ENCODE measurements at places on chromosomes 16 and 17.

- no peak for DNase-seq
Observed at GRCh38 chr16:17676171-17676570, 205.4 kb upstream of the XYLT1 start.

GRCh38 chr16:81096715-81097208, 567 bp upstream of the GCSH start:
- no peak for DNase-seq

DNA sequence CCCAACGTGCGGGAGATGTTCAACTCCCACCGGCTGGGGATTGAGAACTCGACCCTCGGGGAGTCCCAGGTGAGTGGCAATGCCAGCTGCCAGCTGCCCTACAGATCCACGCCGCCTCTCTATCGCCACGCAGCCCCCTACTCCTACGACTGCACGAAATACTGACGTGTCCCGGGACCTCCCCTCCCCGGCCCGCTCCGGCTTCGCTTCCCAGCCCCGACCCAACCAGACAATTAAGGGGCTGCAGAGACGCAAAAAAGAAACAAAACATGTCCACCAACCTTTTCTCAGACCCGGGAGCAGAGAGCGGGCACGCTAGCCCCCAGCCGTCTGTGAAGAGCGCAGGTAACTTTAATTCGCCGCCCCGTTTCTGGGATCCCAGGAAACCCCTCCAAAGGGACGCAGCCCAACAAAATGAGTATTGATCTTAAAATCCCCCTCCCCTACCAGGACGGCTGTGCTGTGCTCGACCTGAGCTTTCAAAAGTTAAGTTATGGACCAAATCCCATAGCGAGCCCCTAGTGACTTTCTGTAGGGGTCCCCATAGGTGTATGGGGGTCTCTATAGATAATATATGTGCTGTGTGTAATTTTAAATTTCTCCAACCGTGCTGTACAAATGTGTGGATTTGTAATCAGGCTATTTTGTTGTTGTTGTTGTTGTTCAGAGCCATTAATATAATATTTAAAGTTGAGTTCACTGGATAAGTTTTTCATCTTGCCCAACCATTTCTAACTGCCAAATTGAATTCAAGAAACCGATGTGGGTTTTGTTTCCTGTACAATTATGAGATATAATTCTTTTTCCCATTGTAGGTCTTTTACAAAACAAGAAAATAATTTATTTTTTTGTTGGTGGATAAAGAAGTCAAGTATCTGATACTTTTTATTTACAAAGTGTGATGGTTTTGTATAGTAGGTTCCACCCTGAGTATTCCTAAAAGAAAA, 2.3 kb downstream of the FOXC2 start:
- DNase-seq: no peak

GRCh38 chr17:6098050-6098822, 28.1 kb downstream of the WSCD1 start:
- DNase-seq: no peak

- DNase-seq: no peak
Observed at GRCh38 chr17:82943339-82943738, 103.5 kb upstream of the ZNF750 start.

- no peak for DNase-seq
Observed at GRCh38 chr16:86517652-86518258, 7.4 kb downstream of the FOXF1 start.

DNA sequence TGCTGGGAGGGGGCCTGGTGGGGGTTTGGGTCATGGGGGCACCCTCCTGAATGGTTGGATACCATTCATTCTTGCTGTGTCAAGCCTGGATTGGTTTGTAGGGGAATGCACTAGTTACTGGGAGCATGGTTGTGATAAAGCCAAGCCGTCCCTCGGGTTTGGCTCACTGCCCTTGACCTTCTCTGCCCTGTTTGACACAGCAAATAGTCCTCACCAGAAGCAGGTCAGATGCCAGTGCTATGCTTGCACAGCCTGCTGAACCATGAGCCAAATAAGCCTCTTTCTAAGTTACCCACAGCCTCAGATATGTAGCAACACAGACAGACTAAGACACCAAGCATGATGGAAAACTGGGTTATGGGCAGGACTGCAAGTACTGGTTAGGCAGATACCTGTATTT, 14.6 kb downstream of the ZNF778 start:
- no peak for DNase-seq

DNA sequence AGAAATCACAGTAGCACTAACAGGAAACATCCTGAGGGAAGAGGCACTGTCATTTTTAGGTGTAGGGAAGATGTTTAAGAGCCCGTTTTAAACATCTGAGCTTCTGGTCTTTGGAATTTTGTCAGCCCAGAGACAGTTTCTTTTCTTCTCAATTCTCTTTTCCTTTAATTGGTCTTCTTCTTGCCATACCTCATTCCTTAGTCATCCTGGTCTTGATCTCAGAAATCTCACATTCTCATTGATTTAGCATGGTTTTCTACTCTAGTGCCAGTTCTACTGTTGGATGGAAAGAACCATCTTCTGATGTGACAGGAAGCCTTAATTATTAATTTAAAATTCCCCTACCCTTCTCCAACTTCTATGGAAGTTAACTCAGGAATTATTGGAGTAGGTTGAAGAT, 25.4 kb downstream of the BMERB1 start:
- DNase-seq: no peak

DNA sequence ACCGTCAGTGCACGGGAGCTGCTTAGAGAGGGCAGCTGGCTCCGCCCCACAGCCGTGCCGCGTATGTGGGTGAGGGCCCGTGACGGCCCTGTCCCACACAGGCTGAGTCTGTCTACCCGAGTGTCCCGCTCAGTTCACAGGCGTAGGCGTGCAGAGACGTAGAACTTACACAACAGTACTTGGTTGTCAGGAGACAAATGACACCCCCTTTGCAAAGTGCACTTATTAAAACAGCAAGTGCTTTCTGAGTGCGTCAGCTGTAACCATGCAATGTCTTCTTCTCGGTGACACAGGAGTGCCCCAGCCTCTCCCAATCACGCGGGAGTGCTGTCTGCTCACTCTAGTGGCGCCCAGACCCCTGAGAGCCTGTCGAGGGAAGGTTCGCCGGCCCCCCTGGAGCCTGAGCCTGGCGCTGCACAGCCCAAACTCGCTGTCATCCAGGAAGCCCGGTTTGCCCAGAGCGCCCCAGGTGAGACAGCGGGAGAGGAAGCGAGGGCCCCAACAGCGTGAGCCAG, 64.2 kb downstream of the FOXK2 start:
- peak; percentile 56 for DNase-seq

GRCh38 chr16:84947022-84947421, 64.3 kb downstream of the ZDHHC7 start:
- DNase-seq: no peak

Data from stimulated activated CD8-positive, alpha-beta memory T cell treated with anti-CD3 and anti-CD28 coated beads, Interleukin-12 subunit alpha, Interleukin-12 subunit beta, amount 100 ng/mL, for 4 hours (primary cell).